KBM-7 (cell line): ENCODE measurements at places on chromosomes 3 and 15.
A peak's percentile ranks its signal among the peaks of the same experiment; 100 is the strongest.

DNA sequence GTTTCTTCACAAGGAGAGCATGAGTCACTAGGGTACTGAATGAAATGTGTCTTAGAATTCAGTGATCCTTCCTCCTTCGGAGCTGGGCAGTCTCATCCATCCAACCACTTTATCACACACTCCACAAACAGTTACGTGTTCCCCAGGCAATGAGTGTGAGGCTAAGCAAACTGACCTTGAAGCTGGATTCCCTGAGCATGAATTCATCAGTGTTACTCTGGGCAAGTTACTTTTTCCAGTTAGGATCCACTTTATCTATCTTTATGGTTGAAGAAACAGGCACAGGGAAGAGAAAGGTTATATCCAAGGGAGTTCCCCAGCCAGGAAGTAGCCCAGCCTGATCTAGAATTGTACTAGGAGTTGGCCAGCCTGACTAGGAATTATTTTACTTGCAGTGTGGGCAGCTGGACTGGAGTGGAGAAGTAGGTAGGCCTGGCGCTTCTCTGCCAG lies 17.1 kb upstream of the GCNT3 start:
- no peak for DNase-seq

DNA sequence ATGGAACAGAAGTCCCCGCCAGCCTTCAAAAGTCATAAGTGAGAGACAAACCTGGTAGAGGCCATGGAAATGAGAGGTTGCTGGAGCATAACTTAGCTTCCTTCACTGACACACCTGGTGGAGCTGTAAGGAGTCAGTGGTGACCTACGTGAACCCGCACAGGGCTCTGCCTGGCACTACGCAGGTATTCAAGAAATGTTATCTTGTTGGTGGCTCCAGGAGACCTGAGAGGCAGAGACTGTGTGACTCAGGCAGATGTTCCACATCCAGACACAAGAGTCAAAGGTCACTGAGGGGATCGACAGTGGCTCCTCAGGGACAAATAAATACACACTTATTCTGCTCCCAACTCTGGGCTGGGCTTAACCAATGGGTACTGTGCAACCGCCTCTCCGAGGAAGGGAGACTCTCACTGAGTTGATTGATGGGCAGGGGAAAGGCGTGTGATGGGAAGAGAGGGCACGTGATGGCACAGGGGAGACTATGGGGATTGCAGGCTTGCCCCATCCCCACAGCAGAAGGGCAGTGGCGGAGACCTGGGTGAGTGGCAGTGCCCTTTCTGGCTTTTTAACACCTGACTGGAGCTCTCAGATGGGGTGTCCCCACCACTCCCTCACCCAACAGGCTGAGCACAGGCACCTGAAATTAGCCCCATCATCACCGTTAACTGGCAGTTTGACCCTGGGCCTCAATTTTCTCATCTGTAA lies 111.7 kb upstream of the SMAD3 start:
- DNase-seq: no peak

DNA sequence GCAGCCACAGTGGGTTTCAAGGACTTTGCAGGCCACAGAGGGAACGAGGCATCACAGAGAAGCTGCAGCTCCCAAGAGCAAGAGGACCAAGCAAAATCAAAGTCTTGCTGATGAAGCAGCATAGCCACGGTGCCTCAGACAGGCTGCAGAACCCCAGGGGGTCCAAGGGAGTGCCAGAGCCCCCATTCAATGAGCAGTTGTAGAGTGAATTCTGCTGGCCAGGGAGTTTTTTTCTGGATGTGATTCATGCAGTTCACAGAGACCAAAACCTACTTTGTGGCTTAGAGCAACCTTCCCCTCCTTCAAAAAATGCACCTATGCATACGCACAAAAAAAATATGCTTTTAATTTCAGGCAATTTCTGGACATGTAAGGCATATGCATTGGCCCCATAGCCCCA lies 409.0 kb downstream of the VPS13C start:
- no peak for DNase-seq

DNA sequence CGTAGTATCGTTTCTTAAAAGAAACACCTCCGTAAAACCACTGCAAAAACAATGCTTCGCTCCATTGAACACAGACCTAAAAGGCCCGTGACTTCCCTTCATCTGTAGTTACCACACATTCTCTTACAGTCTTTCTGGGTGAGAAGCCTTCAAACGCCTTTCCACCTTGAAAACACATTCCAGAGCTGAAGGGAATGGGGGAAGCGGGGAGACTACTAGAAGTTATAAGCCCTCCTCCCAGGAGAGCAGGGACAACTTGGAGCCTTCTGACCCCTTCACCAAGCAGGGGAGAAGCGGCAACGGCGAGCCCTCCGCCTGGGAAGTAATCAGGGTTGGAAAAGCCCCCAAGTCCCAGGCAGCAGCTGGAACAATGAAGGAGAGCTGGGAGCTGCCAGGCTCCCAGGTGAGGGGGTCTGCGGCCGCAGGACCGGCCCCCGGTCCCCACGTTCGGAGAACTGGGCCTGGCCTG lies 461 bp downstream of the SECISBP2L start:
- peak; percentile 66 for DNase-seq

GRCh38 chr3:30539772-30540171 lies 66.6 kb upstream of the TGFBR2 start:
- no peak for DNase-seq

DNA sequence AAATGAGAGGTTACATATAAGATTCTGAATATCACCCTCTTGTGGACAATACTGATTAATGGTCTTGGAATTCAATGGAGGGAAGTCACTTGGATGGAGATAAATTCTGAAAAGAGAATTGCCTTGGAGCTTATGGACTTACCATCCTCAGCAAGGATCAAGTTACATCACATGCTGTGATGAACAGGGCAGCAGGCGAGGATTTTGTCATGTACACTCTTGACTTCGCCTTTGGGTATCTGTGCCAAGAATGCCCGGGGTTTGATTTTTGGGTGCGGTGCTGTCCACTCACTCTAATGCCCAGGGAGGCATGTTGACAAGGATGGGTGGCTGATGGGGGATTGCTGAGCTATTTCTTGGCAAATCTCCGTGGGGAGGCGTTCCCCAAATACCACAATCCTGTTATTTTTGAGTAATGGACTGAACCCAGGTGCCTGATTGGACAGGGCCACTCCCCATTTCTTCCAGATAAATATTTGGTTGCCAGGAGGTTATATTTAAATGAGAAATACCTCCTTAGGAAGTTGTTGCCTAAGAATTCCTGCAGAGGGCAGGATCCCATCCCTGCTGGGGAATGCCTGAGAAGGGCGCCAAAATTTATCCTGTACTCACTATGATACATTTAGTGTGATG lies 96.3 kb downstream of the TPRG1 start:
- peak; percentile 3 for DNase-seq

GRCh38 chr3:178325330-178325729 lies 210.9 kb upstream of the KCNMB2 start:
- peak; percentile 49 for DNase-seq

DNA sequence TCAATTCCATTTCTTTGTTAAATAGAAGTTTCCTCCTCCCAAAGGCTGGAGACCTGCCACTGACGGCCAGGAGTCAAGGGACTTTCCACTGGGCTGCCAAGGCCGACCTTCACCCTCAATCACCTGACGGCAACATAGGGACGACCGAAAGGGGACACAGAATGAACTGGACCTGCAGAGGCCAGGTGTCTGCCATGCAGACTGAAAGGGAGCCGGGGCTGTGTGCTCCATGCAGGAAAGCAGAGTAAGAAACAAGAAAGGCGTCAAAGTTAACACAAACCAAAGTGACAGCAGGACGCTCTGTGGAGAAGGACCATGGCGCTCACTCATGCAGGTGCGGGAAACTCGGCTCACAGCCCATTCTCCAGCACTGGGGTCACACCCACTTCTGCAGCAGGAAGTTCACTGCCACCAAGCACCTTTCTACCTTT lies 26.1 kb downstream of the ZXDC start:
- DNase-seq: no peak

DNA sequence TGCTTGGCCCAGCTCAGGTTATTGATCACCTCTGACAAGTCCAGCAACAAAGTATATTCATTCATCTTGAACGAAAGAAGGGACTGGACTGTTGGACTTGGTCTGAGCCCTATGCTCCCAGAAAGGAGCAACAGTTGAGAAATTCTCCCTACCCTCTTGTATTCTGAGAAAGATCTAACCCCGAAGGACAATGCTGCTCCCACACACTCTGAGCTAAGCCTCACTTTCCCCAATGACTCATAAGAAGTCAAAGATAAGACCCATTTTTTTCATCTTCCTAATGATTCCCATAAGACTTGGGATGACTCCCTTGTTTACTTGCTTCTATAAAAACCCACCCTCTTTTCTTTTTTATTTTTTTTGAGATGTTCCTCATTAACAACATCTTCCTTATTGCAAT lies 549.4 kb upstream of the MDFIC2 start:
- DNase-seq: no peak

- no peak for DNase-seq
These were observed 369.4 kb downstream of the MAGI1 start for GRCh38 chr3:65669163-65669875.

- no peak for DNase-seq
These were observed 781.7 kb downstream of the SQOR start for GRCh38 chr15:46416544-46416943.

DNA sequence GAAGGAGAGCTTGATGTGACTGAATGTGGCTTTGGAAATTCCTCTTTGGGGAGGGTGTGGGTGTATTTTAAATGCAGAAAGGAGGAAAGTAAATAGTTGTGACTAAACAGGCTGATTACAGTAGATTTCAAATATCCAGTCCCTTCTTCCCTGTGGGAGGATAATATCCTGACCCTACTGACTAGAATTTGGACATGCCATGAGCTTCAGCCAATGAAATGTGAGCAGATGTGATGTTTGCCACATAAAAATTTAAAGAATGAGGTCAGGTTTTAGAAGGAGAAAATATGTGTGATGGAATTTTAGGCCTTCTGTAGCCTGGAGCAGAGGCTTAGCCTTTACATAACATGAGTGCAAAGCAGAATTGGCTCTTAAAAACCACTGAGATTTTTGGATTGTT lies 1218.9 kb downstream of the ROBO2 start:
- no peak for DNase-seq
